ENCODE measurements at places on chromosomes 6 and 20.

DNA sequence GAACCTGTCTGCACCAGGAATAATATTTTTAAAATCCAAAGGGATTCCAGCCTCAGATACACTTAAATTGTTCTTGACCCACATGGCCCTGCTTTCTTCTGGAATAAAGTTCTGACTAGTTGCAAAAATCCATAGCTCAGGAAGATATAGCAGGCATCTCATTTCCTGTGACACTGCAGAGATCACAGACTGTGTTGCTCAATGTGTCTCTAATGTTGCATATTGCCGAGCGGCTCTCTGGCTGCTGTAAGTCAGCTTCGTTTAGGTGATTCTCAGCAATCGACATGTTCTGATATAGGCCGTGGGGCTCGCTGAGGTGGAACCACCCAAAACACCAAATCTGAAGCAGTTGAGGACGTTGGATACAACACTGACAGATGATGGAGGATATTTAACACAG is 498.3 kb upstream of the AGPAT4 start:
- DNase-seq, result no peak

- DNase-seq, result no peak
Observed at GRCh38 chr20:17419479-17420041, 111.6 kb downstream of the BFSP1 start.

- DNase-seq, result no peak
Observed at GRCh38 chr6:31037169-31037568, 26.9 kb downstream of the MUC22 start.

GRCh38 chr6:29530671-29531310 is 28.7 kb downstream of the UBD start:
- DNase-seq, result no peak

DNA sequence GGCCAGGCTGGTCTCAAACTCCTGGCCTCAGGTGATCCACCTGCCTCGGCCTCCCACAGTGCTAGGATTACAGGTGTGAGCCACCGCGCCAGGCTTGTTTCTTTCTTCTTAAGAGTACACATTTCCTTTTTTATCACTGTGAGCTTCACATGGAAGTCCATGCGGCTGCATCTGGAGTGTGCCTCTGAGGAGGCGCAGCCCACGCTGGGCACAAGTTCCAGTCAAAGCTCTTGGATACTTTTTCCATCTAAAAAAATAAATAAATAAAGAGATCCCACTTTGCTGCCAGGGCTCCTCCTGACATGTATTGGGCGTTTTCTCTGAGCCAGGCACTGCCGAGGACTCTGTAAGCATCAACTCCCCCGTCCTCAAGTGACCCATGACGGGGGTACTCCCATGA is 123.0 kb downstream of the PREX1 start:
- no peak for DNase-seq

DNA sequence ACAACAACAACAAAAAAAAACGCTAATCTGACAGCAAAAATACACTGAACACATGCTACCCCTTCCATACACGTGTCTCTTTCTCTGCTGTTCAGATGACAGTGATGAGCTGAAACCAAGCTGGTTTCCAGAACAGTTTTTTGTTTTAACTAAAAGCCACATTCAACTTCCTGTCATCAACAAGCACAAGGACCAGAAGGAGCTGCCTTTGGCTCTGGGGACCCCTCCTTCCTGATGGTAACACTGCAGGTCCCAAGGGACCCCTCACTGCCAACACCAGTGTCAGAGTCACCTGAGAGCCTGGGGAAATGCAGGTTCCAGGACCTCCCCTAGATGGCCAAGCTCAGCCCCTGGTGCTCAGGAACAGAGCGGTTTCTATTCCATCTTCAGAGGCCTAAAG is 6.0 kb downstream of the CST7 start:
- DNase-seq, result no peak
